H54 (cell line): ENCODE measurements at places on chromosomes 2 and 18.

GRCh38 chr2:201855356-201855755, 49.0 kb downstream of the CDK15 start:
- no peak for DNase-seq

DNA sequence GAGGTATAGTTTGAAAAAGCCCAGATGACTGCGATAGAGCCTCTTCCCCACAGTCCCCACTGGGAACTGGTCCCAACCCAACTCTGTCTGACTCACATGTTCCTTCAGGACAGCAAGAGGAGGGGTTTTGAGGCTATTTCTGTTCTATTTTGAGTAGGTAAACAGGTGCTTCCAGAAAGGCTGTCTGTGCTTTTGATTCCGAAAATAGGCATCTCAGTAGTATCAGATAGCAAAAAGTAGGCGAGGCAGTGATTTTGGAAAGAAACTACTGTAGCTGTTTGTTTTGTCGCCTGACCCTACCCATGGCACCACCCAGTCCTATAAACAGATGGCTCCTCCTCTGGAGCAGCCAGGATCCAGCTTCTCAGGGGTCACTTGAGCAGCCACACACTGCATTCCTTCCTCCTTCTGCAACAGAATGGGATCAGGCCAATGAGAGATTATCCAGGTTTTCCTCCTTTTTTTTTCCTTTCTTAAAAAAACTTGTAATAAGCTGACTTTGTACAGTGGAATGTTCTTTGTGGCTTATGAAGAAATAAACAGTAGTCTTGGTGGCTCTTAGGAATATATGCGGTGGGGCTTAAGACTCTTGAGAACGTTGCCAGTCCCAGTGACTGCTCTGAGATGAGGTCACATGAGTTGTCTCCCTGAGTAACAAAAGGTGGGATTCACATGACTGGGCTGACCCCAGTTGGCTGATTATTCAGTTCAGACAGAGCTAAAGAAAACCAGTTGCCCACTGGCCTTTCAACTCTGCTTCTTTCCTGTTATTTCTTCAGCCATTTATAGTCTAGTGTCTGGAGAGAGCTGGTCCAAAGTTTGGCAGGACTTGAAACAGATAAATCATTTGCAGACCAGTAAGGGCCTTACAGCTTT, 98.6 kb downstream of the KCNS3 start:
- peak; percentile 35 for DNase-seq

- no peak for DNase-seq
Observed at GRCh38 chr2:219612577-219613286, 14.7 kb upstream of the SLC4A3 start.

DNA sequence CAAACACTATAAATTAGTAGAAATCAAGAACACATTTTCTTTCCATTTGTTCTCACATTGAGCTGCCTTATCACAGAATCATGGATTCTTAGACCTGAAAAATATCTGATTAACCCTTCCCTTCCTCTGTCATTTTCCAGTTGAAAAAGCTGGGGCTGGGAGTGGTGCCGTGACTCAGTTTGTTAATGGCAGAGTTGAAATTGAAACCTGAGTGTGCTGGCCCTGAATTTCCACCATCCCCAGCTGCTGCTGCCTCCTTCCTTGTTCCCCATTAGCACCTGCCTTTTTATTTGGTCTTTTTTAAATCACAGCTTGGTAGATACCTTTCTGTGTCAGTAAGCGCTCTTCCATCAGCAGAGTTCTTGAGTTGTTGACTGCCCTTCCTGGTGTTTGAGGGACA, 10.6 kb downstream of the FARP2 start:
- no peak for DNase-seq

- DNase-seq, result no peak
Observed at GRCh38 chr2:52703004-52703403, 1064.6 kb upstream of the CHAC2 start.

DNA sequence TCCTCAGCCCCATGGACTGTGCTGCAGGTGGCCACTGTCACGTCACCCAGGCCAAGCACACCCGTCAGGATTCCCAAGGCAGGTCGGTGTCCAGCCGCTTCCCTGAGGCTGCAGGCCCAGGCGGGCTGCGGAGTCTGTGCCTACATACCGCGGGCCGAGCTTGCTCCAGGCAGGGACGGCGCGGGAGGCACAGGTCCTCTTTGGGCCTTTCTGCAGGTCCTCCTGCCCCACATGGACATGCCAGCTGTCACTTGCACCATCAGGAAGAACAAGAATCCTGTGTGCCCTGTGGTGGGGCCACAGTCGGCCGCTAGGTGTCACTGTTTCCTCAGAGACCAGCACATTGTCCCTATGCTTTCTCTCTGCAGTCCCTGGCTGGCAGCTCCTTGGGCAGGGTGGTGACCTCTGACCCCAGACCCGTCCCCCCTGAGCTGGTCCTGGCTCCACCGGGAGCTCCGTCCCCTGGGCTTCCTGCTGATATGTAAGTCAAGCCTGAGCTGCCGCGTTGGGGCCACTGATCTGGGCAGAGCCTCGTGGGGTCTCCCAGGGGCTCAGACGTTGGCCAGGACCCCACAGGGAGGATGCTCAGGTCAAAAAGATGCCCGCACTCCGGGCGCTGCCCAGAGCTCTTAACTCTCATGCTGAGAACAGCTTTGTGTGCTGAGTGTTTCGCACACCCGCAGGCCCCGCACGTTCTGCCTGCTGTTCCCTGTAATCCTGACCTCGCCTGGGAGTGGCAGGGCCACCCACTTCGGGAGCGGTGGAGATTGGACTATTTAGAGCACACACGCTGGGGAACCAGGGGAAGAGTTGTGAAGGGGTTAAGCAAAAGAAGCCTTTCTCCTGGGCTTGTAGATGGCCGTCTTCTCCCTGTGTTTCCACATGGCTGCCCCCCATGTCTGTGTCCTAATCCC, 17.3 kb upstream of the AGXT start:
- DNase-seq, result peak; percentile 89

- DNase-seq, result no peak
Observed at GRCh38 chr2:135798762-135799161, 38.2 kb downstream of the LCT start.

- DNase-seq, result peak; percentile 54
Observed at GRCh38 chr2:234502285-234502918, 5.5 kb upstream of the ARL4C start.

GRCh38 chr2:23545811-23546210, 160.8 kb downstream of the KLHL29 start:
- DNase-seq, result no peak

DNA sequence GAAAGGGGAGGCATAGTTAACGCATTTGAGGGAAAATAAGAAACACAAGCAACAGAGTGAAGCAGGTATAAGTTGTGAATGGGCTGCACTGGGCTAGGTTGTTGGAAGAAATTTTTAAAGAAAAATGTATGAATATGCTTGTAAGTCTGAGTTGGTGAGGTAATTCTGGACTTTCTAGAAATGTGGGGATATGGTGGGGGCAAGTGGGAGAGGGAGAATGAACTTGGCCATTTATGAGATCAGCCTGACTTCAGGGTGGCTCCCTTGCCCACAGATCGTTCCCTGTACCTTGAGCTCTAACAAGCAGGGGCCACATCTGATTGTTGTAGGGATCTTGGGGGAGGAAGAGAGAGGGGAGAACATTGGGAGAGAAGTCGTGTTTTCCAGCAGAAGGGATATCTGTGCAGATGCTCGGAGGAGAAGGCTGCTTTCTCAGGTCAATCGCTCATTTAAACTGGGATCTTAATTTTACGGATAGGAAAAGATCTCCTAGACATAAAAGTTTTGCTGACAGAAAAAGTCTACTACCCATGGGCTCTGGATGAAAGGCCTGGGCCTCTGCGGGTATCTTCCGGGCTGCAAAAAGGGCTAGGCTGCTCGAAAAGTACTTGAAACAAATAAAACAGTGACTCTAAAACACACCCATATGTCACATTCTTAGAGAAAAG, 42.5 kb upstream of the FZD5 start:
- DNase-seq, result no peak

GRCh38 chr2:139684286-139684860, 904.2 kb upstream of the NXPH2 start:
- DNase-seq, result no peak

DNA sequence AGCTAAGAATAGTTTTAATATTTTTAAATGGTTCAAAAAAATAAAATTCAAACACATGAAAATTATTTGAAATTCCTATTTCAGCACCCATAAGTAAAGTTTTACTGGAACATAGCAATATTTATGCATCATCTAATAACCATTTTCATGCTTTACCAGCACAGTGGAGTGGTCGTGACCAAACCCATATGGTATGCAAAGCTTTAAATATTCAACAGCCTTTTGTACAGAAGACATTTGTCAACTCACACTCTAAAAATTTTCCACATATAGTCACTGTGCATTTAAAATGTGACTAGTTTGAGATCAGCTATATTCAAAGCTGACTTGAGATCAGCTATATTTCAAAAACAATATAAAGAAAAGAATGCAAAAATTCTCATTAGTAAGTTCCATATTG, 46.2 kb downstream of the PUM2 start:
- peak; percentile 8 for DNase-seq

DNA sequence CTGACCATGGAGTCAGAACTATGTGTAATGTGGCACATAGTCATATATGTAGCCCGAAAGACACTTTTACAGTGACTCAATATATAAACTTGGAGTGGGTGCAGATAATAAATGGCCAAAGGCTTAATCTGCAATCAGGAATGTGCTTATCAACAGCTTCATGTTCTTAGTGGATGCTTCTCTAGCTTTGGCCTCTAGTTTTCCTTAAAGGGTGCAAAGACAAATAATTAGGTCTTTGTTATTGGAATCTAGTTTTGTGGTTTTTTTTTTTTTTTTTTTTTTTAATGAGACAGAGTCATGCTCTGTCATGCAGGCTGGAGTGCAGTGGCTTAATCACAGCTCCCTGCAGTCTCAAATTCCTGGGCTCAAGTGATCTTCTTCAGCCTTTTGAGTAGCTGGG, 625.6 kb downstream of the EPHA4 start:
- DNase-seq, result no peak

DNA sequence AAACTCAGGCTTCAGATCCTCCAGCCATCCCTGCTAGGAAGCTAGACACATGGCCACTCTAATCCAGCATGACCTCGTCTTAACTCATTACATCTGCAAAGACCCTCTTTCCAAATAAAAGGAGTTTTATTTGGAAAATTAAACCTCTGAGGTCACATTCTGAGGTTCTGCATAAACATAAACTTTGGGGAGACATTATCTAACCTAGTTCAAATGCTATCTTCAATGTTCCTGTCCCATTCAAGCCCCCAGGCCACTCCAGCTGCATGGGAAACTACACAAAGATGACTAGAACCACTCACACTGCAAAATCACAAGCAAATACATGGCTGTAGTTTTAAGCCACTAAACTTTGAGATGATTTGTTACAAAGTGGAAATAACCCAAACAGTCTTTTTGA, 99.0 kb upstream of the RNF152 start:
- DNase-seq, result no peak

DNA sequence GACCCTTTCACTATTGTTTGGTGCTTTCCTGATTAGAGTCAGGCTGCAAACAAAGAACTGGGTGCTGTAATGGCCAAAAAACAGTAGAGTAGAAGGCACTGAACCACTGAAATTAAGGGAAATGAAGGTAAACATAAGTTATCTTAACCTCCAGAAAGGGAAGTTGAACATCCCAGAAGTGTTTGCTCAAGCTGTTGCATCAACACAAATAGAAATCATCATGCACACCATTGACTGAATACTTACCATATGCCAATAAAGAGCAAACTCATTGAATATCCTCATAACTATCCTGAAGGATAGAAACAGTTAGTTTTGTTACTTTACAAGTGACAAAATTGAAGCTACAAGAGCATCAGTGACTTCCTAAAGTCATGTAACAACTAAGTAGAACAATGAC, 477.4 kb upstream of the CHST9 start:
- no peak for DNase-seq

DNA sequence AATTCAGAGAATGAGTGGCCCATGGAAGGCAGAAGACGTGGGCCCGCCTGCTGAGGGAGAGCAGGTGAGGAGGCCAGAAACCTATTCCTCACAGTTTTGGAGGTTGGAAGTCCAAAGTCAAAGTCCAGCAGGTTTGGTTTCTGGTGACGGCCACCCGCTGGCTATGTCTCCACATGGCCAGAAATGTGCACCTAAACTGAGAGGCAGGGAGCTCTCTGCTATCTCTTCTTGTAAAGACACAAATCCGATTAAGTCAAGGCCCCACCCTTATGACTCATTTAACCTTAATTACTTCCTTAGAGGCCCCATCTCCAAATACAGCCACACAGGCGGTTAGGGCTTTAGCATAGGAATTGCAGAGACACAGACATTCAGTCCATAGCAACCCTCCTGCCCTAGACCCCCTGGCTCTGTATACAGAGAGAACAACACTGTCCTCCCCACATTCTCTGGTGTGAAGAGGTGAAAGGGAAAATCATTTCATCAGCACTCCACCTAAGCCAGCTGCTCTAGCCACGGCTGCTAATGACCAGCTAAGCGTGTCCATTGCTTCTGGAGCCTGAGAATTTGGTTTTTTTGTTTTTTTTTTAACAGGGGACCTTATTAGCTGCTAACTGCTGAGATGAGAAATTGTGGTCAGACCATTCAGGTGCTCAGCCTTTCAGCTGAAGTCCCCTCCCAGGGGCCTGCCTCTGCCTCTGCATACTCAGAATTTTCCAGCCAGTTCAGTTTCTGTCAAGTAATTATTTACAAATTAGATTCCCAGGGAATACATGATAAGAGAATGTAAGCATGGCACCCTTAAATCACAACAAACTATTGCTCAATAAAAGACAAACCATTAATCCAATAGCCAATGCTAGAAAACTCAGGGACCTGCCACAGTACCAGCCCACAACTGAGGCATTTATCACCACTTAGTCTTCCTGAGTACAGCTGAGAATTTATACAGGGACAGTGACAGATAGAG, 368.7 kb upstream of the ID2 start:
- no peak for DNase-seq

DNA sequence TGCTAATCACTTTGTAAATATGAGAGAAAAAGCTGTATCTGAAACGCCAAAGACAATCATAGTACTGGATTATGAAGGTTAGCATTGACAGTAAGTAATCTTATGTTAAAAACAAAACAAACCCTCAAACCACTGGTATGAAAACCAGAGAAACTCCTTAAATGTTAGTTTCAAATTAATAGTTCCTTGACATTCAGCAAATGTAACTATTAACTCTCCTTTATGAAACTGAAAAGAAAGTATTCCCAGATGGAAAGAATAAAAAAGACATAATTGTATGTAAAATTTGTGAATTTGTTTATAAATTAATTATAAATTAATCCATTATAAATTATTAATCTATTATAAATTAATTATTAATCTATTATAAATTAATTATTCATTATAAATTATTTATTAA, 12.3 kb downstream of the FASTKD1 start:
- DNase-seq, result no peak
